ENCODE measurements at places on chromosomes 12 and 14. TPM values are rescaled to one million over a fixed set of nuclear protein-coding genes. Genes with fewer than 3 reads are reported as not detected.

The CCDC175 gene
- total RNA-seq = not detected

The PTPRO gene
- total RNA-seq = not detected

The CFAP251 gene
- total RNA-seq = 2.0 TPM

The EIF2S3B gene
- total RNA-seq = 0.45 TPM

The SMOC1 gene
- not detected for total RNA-seq

The PRH2 gene
- total RNA-seq = not detected

The RIPK3 gene
- 15.5 TPM for total RNA-seq

The GON7 gene
- 15.7 TPM for total RNA-seq

The KCNMB4 gene
- 0.26 TPM for total RNA-seq

The DACT1 gene
- total RNA-seq = not detected

The TBPL2 gene
- total RNA-seq = not detected

The KRT71 gene
- total RNA-seq = not detected

The LIN7A gene
- not detected for total RNA-seq

The IL26 gene
- total RNA-seq = 19.1 TPM

The MAP3K9 gene
- total RNA-seq = 4.2 TPM

The BICDL1 gene
- total RNA-seq = 4.3 TPM

The ZFYVE21 gene
- total RNA-seq = 13.0 TPM

The COPS7A gene
- 60.6 TPM for total RNA-seq

The TOX4 gene
- total RNA-seq = 92.0 TPM

The DPPA3 gene
- not detected for total RNA-seq

The GALNT6 gene
- total RNA-seq = 13.2 TPM

The ENTPD5 gene
- 11.5 TPM for total RNA-seq

The AICDA gene
- total RNA-seq = not detected

The SIRT4 gene
- 2.4 TPM for total RNA-seq

The TCL1B gene
- total RNA-seq = not detected

The ST8SIA1 gene
- total RNA-seq = 0.19 TPM

The UNC79 gene
- 0.02 TPM for total RNA-seq

The ZNF705A gene
- total RNA-seq = not detected

The OSBPL8 gene
- 105 TPM for total RNA-seq

The MSI1 gene
- total RNA-seq = not detected

The TAS2R46 gene
- total RNA-seq = 1.5 TPM

The VRTN gene
- total RNA-seq = not detected

The SLC38A1 gene
- total RNA-seq = 142 TPM

The TMCC3 gene
- 3.5 TPM for total RNA-seq

The SLC16A7 gene
- total RNA-seq = 24.2 TPM

The DMAC2L gene
- 14.9 TPM for total RNA-seq

The TRIAP1 gene
- 36.2 TPM for total RNA-seq

The HRK gene
- total RNA-seq = not detected

The CD69 gene
- 53.6 TPM for total RNA-seq

The KRT85 gene
- total RNA-seq = not detected

The CLEC4D gene
- not detected for total RNA-seq

The SMIM41 gene
- not detected for total RNA-seq

The ADAMTS20 gene
- total RNA-seq = not detected

The GARIN6 gene
- total RNA-seq = not detected

The ADCY6 gene
- total RNA-seq = 0.22 TPM

The NDUFB1 gene
- 69.6 TPM for total RNA-seq

The KSR2 gene
- total RNA-seq = not detected

The EIF4B gene
- total RNA-seq = 340 TPM

The PLEKHH1 gene
- 1.9 TPM for total RNA-seq

The ESPL1 gene
- 127 TPM for total RNA-seq

The PPP1R36 gene
- 0.17 TPM for total RNA-seq

The B4GALNT1 gene
- total RNA-seq = 1.5 TPM

The SARNP gene
- total RNA-seq = 68.0 TPM

The PIK3C2G gene
- not detected for total RNA-seq

All from natural killer cell treated with Interleukin-12 subunit alpha and Interleukin-12 subunit beta and Interleukin-15 and Interleukin-18, amount 100 ng/mL, for 72 hours (primary cell).